ENCODE measurements at places on chromosomes 7 and 10.

- DNase-seq: no peak
These were observed 41.9 kb upstream of the NXPH1 start for GRCh38 chr7:8391353-8392062.

DNA sequence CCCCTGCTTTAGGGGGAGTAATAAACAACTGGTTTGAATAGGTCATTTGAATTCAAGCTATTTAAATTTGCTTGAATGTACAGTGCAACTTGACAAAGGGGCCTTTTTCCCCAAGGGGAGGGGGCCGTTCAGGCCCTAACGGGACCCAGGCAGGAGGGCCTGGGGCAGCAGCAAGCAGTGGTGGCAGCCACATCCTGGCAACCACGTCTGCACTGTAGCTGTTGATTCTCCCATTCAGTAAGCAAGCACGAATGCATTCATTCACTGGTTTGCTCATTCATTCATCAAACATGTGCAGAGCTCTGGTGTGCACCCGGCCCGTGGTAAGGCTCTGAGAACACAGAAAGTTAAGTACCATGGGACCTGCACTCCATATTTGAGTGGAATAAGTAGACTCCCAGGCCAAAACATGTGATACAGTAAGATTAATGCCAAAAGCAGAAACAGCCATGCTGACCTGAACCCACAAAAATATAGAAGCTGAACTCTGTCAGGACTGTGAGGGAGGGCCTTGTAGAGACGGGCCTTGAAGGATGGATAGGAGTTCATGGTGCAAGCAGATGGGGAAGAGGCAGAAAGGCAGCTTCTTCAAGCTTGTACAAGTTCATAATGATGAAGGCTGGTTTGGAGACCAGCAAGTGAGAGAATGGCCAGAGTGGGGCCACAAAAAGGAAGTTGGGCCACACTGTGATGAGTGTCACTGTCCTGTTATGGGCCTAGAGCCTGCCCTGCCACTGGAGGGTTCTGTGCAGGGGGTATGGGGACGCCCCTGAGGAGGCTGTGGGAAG, 29.3 kb upstream of the C10orf53 start:
- DNase-seq: no peak

GRCh38 chr10:112746329-112746728, 203.7 kb upstream of the TCF7L2 start:
- DNase-seq: no peak

DNA sequence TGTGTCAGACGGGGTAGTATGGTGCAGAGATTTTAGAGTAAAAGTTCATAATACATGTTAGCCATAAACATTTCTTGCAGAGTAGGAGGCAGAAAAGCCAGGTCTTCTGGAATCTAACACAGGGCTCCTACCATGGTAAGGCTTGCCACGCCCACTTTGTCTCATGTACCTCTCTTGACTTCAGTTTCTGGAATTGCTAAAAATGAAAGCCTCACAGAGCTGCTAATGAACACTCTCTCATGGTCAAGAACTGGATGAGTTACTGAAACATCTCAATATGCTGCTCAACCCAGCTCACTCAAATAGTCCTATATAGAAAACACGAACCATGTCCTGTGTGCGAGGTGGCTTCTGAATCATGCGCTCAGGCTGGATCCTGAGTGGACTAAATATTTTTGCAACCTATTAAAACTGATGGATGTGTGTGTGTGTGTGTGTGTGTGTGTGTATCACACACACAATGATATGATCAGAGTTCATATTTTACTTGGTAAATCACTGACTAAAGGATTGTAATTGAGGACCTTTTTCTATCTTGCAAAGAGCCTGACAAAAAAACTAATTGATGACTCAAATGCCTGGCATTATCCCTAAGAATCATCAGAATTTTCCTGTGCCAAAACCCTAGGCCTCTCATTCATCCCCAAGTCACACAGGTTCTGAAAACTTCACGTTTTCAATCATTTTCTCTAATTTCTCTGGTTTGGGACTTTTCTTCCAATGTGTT, 1306.6 kb downstream of the XPNPEP1 start:
- DNase-seq: no peak

DNA sequence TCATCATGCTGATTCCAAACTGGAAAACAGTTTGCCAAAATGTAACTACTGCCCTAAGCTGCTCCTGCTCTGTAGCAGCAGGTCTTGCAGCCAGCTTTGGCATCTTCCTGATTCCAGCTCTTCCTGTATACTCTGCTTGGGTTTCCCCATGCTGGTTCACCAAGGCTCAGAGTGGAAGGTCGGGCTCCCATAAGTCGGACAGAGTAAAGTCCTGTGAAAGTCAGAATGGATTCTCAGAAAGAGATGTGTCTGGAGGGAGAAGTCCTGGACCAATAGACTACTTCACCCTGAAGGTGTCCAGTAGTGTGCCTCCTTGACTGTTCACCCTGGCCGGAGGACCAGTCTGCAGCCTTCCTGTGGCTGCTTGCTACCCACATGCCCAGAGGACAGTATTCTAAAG, 93.8 kb downstream of the STRA8 start:
- no peak for DNase-seq

GRCh38 chr7:129946282-129946681, 6.5 kb downstream of the UBE2H start:
- no peak for DNase-seq

DNA sequence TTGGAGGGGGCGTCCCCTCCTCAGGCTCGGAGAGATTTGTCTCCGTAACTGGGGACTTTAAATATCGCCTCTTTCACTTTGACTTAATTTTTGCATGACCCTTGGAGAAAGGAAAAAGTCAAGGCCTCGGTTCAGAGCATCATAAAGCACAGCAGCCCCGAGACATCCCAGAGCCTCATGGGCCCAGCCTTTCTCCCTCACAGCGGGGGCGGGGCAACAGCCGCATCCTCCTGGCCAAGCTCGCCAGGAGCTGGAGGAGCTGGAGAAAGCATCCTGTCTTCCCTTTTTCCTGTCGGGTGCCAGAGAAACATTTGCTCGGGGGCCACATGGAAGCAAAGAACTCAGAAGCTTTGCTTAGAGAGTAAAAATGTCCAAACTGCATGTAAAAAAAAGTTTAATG, 43.6 kb upstream of the DPYSL4 start:
- no peak for DNase-seq

DNA sequence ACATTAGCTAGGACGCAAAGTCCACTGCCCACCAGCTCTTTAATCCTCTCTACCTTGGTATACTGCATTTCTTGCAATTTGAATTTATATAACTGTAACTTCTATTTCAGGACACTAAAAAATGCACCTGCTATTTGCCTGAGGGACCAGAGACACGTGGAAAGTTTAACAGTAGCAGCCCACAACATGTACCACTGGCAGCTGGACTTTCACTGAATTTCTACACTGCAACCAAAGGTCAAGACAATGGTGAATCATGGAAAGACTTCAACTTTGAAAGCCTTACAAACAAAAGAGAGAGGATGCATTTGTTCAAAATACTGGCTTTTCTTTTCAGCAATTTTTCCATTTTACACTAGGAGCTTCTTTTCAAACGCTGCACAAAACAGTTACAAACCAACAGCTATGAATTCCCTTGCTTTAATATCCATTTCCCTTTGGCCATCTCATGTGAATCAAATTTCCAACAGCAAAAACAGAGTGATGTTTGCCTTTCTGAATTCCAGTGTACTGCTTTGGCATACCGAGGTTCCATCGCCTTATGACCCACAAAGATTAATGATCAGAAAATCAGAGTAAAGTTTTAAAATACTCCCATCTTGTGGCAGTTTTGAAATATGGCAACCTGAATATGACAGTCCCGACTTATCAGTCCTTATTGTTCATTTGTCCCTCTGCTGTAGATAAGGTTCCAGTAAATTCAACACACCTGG, 29.9 kb upstream of the HNRNPH3 start:
- DNase-seq: peak; percentile 35

DNA sequence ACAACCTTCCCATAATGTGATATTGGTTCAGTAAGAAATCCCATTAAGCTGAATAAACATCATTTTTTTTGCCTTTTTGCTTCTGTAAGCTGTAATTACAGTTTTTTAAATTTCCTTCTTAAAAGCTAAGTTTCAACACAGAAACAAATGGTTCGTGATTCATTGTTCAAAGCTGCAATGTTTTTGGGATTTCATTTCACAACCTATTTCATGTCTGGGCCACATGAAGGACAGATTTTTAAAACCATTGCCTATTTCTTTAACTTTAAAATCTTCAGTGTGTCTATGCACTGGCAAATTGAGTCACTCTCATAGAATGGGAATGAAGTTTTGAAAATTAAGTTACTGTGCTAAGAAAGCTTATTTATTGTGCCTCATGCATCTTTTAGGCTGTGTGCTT, 66.9 kb downstream of the TFPI2 start:
- no peak for DNase-seq

GRCh38 chr7:20246236-20246635, 29.1 kb upstream of the MACC1 start:
- no peak for DNase-seq

GRCh38 chr10:111360260-111360925, 283.6 kb downstream of the ADRA2A start:
- peak; percentile 17 for DNase-seq

- DNase-seq: no peak
These were observed 33.1 kb downstream of the NUB1 start for GRCh38 chr7:151374726-151375125.

DNA sequence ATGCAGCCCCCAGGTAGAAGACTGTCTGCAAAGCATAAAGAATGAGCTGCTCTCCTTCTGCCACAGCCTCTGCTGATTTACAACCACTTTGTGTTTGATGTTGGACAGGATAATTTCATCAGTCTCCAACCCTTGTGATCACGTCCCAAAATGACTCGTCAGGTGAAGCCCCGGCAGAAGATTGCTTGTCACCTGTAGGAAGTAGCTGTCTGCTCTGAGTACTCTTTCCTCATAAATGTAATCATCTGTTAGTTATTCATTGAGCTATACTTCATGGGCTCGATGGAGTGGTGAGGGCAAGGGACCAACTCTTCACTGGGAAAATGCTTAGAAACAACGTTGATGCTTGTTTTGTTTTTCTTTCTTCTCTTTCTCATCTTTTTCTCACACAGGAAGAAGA, 290.9 kb upstream of the SP8 start:
- no peak for DNase-seq

- DNase-seq: no peak
These were observed 43.2 kb downstream of the DPYSL4 start for GRCh38 chr10:132229834-132230556.

DNA sequence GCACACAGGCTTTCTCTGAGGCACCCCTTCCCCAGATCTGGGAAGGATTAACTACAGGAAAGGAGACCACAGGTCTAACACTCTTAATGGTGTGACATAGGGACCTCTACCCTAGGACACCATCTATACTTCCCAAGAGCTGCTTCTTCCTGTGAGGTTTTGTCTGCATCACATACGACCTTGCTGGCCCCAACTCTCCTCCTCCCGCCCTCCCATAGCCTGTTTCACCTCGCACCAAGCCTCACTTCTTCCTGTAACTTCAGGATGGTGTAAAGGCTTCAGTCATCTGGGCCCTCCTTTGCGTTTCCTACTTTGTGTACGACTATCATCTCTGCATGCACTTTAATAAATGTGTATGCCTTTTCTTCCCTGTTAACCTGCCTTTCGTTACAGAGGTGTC, 274.3 kb downstream of the KLF6 start:
- DNase-seq: no peak

- DNase-seq: no peak
These were observed 627.9 kb downstream of the SDK1 start for GRCh38 chr7:3928727-3929515.

DNA sequence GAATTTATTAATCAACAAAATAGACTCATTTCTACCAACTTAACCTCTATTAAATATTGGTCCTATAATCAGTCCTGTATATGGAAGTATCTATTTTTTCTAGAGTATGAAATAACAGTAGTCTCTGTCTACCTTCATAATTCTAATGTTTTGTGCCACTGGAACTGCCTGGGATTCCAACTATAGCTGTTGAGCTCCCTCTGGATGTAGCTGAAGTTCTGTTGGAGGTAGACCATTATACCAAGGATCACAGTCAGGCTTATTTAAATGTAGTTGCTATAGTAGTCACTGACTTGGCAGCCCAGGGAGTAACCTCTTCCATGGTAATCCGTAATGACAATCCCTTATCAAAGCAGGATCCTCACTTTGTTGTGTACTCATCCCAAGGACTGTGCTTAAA, 48.5 kb upstream of the PHYHIPL start:
- DNase-seq: no peak

DNA sequence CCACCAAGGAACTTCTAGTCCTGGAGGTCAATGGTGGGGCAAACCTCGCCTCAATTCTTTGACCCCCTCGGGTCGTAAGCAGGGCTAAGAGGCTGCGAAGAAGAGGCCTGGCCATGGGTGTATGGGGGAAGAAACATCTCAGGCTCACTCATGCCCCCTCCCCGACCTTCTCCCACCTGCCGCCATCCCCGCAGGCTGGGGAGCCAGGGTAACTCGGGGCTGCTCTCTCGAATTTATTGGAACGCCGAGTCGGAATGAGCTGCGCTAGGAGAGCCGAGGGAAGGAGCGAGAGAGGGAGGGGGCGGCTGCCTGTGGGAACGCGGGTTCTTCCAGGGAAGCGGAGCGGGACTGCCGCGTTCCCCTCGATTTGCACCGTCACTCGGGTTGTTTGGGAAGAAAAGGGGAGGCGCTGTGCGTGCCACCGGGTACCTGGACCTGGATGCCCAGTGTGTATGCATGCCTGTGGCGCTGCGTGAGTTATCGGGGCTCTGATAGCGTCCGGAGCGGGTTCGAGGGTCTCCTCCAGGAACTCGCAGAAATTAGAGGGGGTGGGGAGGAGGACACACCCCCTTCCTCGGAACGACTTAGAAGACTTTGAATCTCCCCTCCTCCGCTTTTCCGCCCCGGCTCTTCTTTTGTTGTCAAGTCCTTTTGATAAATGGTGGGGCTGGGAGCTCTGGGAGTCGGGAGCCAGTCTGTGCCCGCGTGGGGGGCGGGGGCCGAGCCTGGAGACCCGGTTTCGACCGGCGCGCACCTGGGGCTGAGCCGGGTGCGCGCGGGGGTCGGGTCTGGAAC, 1.8 kb upstream of the ZNF503 start:
- peak; percentile 56 for DNase-seq

GRCh38 chr10:86953747-86954680, 3.4 kb downstream of the MMRN2 start:
- peak; percentile 17 for DNase-seq

DNA sequence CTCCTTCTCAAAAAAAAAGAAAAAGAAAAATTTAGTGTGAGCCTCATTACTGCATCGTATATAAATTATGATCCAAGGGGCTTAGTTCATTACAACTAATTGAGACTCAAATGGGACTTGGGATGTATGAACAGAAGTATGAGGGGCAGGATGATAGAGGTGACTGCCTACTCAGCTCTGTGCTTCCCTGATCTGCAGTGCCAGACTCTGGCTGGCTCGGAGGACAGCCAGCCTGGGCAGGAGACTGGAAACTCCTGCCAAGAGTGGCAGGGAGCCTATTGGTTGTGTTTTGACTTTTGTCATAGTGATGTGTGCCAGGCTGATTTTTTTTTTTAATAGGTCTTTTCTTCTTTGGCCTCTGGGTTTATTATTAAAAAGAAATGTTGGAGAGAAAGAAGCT, 73.8 kb upstream of the GTF2IRD1 start:
- peak; percentile 81 for DNase-seq

GRCh38 chr10:1141261-1141660, 85.1 kb downstream of the WDR37 start:
- DNase-seq: no peak

- no peak for DNase-seq
These were observed 82.2 kb downstream of the FAM107B start for GRCh38 chr10:14692344-14693076.

- DNase-seq: no peak
These were observed 81.0 kb downstream of the EBF3 start for GRCh38 chr10:129883029-129883428.

All from midbrain (tissue), 1 donor.